ENCODE measurements at places on chromosomes 2 and 18.
A peak's percentile ranks its signal among the peaks of the same experiment; 100 is the strongest.

GRCh38 chr2:216807857-216808272 is 52.0 kb downstream of the TNP1 start:
- DNase-seq: no peak

DNA sequence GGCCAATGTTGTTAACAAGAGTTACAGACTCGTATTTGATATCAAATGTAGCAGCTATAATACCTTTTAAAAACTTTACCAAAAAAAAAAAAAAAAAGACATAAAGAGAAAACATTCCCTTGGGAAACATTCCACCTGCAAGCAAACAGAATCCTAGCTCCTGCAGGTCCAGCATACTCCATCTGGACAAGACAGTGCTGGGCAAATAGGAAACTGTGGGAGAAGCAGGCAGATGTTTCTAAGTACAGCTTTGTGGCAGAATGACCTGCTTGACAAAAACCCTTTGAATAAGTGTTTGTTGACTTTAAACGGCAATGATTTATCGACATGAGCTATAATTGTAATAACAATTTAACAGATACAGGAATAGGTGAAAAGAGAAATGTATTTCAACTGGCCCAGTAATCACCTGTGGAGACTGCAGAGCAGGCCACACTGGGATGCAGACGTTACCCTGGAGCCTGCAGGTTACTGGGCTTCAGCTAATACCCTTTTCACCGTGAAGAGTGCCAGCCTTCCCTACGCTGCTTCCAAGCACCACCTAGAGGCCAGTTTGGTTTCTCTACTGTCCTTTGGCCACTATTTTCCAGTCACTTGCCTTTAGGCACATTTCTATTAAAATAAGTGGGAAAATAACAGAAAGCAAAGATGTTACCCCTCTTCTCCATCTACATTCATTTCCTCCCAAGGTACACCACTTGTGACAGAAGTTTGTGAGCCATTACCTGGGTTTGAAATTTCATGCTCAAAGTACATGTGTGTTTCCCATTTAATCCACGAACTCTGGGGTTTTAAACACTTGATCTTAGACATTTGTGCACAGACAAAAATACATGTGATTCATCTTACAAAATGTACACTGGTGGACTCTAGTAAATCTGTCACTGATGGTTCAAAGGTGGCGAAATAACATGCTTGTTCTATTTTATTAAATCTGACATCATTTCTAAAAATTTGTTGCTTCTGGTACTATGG is 96.9 kb upstream of the ZNF397 start:
- no peak for DNase-seq

- DNase-seq: no peak
Measured at GRCh38 chr2:71385012-71385411, 53.4 kb downstream of the ZNF638 start.

GRCh38 chr2:15511686-15512085 is 49.4 kb downstream of the NBAS start:
- DNase-seq: no peak

- DNase-seq: peak; percentile 43
Measured at GRCh38 chr2:98730053-98730706, 752 bp downstream of the MGAT4A start.
